ENCODE measurements at places on chromosomes 1 and 21.

GRCh38 chr1:54328066-54328636, 78.0 kb downstream of the SSBP3 start:
- no peak for DNase-seq

GRCh38 chr1:204418174-204419063, 6.8 kb upstream of the PPP1R15B start:
- DNase-seq, result no peak

- DNase-seq, result no peak
These were observed 1.9 kb upstream of the TEKT2 start for GRCh38 chr1:36081926-36082485.

GRCh38 chr1:93811326-93812065, 67.5 kb downstream of the DNTTIP2 start:
- DNase-seq, result no peak

- DNase-seq, result no peak
These were observed 8.5 kb downstream of the SSR2 start for GRCh38 chr1:156012051-156012817.

- DNase-seq, result no peak
These were observed 90.9 kb upstream of the SLC44A3 start for GRCh38 chr1:94729267-94729666.

All from stimulated activated CD4-positive, alpha-beta T cell treated with anti-CD3 and anti-CD28 coated beads, Interleukin-15, amount 100 ng/mL, for 1 hour (primary cell).